ENCODE measurements at places on chromosomes 11 and 22.

- DNase-seq: no peak
Measured at GRCh38 chr11:122723576-122723975, 68.1 kb downstream of the UBASH3B start.

- no peak for DNase-seq
Measured at GRCh38 chr22:27792452-27793161, 8.9 kb downstream of the MN1 start.

DNA sequence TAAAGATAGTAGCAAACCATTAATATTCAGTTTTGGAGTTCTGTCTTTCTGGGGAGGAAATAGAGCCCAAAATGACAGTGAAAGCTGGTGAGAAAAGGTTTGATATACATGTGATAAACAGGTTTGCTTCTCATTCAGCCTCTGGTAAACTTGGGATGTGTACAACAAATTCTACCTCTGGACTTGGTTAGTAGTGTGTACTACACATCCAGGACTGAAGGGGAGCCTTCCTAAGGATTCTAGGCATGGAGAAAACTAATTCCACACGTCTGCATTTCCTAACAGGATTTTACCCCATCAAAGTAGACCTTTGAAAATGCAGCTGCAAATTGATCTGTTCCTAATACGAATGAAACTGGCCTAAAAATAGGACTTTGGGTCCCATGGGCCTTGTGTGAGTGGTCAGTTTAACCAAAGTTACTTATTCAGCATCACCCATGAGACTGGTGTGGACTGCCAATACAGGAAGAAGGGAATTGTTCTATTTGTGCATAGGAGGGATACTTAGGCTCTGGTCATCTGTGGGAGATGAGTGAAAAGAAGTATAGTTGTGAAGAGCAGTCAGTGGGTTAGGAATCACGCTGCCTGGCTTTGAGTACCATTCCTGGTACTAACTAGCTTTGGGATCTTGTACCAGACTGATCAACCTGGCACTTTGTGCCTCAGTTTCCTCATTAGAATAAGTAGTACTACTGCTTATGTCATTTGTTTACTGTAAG is 74.2 kb downstream of the YAP1 start:
- DNase-seq: no peak

GRCh38 chr22:23496445-23496833 is 83.7 kb downstream of the IGLL1 start:
- DNase-seq: no peak

GRCh38 chr11:103338621-103339484 is 229.6 kb downstream of the DYNC2H1 start:
- no peak for DNase-seq

DNA sequence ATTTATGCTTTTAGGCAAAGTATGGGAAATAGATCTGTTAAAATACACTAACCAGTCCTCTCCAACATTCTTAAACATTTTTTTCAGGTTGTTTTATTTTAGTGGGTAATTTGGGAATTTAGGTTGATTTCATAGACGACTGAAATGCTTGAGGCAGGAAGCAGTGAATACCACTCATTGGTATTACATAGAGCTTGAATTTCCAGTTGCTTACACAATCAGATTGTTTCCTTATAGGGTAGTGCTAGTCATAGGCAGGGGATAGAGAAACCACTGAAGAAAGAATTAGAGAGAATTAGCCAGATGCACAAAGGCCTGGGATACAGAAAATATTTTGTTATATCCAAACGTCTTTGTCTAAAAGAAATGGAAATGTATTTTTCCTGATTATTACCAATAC is 23.9 kb upstream of the LYVE1 start:
- DNase-seq: no peak

DNA sequence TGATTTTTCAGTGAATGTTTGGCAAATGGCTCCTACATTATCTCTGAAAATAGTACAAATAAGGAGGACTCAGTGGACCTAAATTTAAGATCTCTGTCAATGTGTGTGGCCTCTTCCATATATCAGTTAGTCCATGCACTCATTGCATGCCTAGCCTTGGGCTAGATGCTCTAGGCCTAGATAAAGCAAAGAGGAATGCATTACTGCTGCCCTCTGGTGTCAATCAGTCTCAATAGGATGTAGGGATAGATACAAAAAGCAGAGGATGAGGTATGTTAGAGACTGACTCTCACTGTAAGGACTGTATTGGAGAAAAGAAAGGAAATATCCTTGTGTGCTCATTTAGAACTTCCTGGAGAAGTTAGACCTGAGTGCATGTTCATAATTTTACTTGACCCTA is 42.0 kb downstream of the MS4A2 start:
- DNase-seq: peak; percentile 33

DNA sequence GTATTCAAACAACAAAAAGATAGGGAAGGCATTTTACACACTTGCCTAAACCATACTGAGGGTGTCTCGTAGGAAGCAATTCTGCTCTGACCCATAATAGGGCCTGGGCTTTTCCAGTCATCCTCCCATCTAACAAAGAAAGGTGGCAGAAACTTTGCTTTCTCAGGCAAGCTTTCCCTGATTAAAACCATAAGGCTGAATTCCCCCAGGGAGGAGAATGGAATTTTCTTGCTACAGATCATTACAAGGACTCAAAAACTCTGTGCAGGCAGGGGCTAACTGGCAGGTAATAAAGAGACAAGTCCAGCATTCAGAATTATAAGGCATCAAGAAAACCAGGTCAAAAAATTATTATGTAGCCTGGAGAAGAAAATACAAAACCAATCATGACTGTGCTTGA is 90.4 kb downstream of the RBFOX2 start:
- DNase-seq: no peak

DNA sequence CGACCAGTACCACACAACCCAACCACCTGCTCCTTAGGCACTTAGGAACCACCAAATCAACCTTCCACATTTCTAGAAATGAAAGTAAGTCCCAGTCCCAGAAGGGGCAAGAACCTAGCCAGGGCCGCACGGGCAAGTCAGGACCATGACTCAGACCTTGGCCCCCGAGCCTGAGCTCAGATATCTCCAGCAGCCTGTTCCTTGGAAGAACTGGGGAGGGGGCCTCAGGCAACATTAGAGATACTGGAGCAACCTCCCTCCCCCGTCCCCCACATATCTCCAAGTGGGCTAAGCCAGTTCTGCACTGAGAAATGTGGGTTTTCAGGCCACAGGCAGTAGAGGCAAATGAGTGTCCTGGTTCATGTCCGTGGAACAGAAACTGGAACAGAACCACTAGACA is 7.7 kb downstream of the ARAP1 start:
- no peak for DNase-seq

DNA sequence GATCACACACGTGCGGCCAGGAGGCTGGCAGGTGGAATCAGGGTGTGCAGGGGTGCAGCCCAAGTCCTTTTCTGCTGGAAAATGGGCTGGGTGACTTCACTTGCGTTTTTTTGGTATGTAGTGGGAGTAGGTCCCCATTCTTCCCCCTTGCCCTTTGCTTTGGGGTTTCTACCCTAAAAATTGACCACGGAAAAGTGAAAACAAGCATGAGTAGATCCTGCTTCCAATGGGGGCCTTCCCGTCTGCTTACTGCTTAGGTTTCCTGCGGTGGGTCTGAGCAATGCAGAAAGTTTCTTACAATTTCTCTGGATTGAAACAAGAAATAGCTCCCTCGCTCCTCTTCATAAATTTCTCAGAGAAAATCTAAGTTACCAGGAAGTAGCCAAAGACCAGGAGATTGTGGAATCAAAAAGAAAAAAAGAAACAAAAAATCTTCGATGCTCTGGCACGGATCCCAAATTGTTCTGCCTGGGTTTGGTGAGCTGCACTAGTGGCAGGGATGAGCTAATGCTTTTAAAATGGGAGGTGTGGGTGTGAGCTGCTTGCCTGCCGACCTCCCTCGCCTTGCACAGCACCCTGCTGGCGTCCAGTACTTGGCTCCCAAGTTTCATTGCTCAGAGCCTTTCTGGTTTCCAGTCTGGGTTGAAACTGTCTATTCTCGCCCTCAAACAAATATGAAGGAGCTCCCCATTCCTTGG is 2.4 kb downstream of the TIMP3 start:
- no peak for DNase-seq

- DNase-seq: no peak
Measured at GRCh38 chr11:103744496-103745153, 291.8 kb upstream of the DDI1 start.

DNA sequence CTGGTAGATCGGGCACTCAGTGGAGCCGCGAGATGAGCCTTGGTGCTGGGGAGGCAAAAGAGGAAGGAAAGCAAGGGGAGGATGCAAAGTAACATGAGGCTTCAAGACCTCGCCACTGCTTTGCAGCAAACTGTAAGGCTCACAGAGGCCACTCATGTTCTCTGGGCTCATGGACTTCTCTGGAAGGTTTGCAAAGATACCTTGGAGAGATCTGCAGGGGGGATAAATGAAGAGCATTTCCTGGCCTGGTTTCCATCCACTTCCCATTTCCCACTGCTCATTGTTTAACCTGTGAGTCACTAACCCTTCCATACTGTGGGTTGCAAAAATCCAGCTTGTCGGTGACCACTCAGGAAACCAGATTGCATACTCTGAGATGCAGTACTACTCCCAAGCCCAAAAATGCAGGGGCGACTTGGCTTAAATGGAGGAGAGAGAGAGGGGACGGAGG is 38.5 kb downstream of the OSBP2 start:
- DNase-seq: no peak

GRCh38 chr11:9057888-9058287 is 33.5 kb downstream of the SCUBE2 start:
- DNase-seq: no peak

DNA sequence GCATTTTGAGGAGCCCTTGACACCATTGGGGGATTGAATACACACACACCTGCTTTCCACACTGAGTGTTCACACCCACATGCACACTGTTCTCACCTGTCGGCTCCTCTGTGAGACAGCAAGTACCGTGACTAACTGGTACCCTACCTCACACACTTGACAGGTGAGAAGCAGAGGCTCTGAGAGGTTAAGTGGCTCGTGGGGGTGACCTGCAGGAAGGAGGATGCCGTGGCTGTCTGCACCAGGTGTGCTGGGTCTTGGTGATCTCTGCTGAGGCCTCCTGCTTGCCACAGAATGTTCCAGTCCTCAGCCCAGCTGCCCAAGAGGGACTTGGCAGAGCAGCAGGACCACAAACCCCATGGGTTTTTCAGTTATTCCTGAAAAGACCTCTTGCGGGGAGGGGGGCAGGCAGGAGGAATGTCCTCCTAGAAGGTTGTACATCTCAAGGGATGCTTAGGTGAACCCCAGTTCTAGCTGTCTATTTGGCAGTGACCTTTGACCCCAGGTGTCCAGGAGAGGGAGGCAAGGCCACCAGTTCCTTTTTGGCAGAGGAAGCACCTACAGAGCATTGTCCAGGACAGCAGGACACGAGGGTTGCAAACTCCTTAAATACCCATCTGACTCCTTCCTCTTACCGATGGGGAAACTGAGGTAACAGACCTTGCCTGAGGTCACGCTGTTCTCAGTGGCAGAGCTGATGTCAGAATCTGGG is 66.0 kb downstream of the SHISAL1 start:
- DNase-seq: no peak

- DNase-seq: no peak
Measured at GRCh38 chr11:69145050-69145380, 10.7 kb upstream of the SMIM38 start.

GRCh38 chr22:31893460-31893859 is 50.9 kb upstream of the YWHAH start:
- no peak for DNase-seq

DNA sequence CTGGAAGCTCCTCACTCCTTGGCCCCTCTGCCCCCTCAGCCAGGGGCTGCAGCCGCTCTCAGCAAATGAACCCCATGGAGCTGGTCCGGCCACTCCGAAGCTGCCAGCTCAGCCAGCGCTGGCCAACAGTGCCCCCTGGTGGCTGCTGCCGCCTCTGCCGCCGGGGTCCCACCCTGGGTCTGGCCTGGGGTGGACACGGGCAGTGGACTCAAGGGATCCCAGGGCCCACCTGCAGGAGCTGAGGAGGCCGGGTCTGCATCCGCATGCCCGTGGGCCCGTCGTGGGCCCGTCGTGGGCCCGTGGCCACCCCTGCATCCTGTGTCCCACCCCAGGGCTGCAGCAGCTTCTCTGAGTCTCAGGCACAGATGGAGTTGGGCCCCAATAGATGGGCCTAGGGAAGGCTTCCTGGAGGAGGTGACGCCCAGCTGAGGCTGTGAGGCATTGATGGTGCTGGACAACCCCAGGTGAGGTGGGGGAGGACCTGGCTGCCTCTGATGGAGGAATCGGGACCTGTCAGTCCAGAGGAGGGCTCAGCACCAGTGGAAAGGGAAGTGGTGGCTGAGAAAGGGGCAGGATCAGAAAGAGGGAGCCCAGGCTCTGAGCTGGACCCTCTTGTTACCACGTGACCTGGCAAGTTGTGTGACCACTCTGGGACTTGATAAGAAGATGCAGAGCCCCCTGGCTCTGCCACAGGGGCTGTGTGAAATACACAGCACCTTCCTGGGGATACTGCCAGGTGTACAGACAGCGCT is 522.3 kb downstream of the BRD1 start:
- DNase-seq: peak; percentile 74

DNA sequence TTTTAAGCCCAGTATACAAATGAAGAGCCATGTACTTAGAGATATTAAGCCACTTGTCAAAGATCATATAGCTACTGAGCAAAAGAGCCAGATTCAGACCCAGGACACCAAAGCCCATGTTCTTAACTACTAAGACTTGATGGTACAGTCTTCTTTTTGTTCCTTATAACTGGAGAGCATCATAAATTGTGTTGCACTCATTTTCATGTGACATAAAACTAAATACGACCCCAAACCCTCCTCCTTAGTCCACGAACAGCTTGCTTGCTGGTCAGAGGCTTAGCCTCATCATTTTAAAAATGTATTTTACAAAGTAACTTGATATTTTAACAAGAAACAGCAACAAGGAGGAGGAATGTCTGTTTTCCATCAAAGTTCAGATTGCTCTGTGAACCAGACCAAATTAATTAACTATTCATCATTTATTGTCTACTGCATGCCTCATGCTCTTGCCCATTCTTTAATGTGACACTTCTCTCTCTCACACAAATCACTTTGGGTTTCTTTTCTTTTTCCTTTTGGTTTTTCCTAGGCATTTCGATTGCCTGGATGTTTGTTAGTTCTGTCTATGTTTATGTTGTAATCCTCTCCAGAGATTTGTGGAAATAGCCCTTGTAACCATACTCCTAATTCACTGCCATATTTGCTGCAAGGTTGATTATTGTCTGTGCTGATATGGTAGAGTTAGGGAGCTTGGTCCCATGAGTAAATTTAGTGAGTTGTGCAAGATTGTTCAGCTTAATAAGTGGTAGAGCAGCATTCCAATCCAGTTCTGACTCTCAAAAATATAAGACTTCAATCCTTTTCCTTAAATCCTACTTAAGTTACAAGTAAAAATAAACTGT is 8.4 kb upstream of the ARHGAP20 start:
- DNase-seq: no peak

GRCh38 chr11:111938687-111939160 is 1.6 kb downstream of the DIXDC1 start:
- peak; percentile 77 for DNase-seq

DNA sequence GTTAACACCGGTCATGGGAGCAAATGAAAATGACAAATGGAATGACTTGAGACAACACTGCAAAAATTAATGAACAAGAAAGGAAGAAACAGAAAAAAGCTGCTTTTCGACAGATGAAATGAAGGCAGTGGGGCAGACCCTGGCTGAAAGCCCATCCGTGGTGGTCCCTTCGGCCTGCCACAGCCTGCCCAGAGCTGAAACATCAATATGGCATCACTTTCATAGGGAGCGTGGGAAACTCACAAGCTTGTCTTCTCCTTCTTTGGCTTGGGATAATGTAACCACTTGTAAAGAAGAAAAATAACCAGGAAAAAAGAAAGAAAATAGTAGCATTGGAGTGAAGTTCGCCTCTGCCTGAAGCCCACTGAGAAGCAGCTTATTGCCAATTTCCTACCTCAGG is 78.8 kb downstream of the CTTN start:
- DNase-seq: no peak

- no peak for DNase-seq
Measured at GRCh38 chr11:15053191-15053685, 20.2 kb upstream of the CALCB start.

GRCh38 chr11:69114362-69114761 is 41.4 kb upstream of the SMIM38 start:
- DNase-seq: no peak

Measured in GM20000 (cell line).